Cardiac septum (tissue), 1 donor: ENCODE measurements at places on chromosomes 3 and 15. TPM values are rescaled to one million over a fixed set of nuclear protein-coding genes. Genes with fewer than 3 reads are reported as not detected.

The RBP2 gene
- total RNA-seq = not detected

The PLAAT1 gene
- 9.2 TPM for total RNA-seq

The GRK7 gene
- total RNA-seq = 0.08 TPM

The TM4SF18 gene
- 4.1 TPM for total RNA-seq

The COL7A1 gene
- 26.5 TPM for total RNA-seq

The SEMA6D gene
- total RNA-seq = 9.9 TPM

The VGLL4 gene
- 40.7 TPM for total RNA-seq

DNA sequence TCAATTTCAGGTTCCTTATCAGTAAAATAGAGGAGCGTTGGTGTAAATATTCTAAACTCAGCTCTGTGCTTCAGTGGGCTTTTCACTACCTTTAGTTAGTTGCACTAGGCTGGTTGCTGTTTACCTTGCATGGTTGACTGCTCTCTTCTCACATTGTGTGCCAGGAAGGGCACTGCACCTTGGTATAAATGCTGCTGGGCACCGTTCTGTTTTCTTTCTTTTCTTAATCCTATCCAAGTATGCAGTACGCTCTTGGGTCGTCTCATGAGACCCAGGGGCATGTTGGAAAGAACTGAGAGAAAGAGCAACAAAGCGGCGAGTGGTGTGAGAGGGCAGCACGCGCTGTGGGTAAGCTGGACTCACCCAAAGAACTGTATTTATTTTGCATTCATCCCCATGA is 22.4 kb downstream of the KCNMB2 start:
- no peak for DNase-seq

- no peak for DNase-seq
Measured at GRCh38 chr15:76164602-76165001, 104.8 kb downstream of the TMEM266 start.

GRCh38 chr3:42898896-42899675 is 6.9 kb upstream of the ZNF662 start:
- no peak for DNase-seq

- no peak for DNase-seq
Measured at GRCh38 chr3:100069472-100069871, 44.8 kb downstream of the FILIP1L start.

DNA sequence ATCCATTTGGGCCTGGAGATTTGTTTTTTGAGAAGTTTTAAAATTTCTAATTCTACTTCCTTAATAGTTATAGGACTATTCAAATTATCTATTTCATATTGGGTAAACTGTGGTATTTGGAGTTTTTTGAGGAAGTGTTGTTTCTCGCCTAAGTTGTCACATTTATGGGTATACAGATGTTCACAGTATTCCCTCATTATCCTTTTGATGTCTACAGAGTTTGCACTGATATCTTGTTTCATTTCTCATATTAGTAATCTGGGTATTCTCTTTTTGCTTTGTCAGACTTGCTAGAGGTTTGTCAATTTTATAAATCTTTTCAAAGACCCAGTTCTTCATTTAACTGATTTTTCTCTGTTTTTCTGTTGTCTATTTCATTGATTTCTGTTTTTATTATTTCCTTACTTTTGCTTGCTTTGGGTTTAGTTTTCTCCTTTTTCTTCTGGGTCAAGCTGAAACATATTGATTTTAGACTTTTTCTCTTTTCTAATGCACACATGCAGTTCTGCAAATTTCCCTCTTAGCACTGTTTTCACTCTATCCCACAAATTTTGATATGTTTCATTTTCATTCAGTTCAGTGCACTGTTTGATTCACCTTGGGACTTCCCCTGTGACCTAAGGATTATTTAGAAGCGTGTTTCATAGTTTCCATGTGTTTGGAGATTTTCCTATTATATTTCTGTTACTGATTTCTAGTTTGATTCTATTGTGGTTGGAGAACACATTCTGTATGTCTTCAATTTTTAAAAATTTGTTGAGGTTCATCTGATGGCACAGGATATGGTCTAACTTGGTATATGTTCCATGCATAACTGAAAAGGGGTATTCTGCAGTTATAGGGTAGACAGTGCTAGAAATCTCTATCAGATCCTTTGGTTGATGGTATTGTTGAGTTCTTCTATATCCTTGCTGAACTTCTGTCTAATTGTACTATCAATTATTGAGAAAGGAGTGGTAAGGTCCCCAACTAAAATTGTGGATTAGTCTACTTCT is 79.6 kb downstream of the SUMF1 start:
- DNase-seq = no peak

GRCh38 chr15:66578286-66578875 is 12.6 kb upstream of the LCTL start:
- no peak for DNase-seq

GRCh38 chr3:126053513-126053912 is 30.4 kb downstream of the SLC41A3 start:
- DNase-seq = no peak

DNA sequence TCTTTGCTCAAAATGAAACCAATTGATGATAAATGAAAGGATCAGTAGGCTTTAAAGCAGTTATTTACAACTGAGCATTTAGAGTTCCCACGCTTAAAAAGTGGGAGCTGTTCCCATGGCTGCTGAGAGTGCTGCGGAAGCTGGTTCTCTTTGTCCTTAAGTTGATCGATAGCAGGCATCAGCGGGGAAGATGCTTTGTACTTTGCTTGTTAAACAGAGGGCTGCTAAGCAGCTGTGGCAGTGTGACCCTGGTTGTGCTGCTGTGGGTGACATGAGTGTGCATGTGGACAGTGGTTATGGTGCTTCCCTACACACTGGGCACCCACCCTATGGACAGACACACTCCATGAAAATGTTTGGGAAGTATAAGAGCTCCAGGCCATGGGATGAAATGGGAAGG is 96.3 kb downstream of the PTPRG start:
- no peak for DNase-seq

DNA sequence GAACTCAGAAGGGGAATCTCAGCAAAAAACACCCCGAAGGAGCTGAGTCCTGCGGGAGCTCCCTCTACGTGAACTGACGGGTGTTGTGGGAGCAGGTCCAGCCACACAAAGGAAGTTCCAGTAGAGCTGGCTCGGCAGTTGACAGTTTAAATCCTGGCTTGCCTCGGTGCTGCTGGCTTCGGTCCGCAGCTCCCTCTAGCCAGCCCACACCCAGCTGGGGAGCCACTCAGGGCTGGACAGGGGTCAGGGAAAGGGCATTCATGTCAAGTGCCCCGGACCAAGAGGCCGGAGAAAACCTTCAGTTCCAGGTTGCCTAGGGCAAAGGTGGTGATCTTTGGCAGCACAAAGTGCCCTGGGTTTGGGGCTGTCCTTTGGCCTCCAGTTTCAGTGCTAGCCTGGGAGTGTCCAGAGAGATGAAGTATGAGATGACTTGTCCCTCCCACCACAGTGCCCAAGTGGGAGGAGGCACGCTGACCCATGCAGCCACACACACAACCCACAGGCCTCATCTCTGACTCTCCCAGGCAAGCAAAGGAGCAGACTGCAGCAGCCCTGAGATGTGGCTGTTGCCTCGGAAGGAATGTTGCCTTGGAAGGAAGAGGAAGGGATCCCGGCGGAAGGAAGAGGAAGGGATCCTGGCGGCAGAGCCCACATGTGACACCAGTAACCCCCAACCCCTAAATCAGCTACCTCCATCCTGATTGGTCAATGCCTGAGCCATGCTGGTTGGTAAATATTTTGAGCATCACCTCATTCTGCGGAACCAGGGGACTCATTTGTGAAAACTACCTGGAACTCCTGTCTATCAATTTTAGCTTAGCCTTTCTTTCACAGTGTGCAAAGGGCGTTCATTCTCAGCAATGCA is 13.9 kb upstream of the ANPEP start:
- peak; percentile 82 for DNase-seq

DNA sequence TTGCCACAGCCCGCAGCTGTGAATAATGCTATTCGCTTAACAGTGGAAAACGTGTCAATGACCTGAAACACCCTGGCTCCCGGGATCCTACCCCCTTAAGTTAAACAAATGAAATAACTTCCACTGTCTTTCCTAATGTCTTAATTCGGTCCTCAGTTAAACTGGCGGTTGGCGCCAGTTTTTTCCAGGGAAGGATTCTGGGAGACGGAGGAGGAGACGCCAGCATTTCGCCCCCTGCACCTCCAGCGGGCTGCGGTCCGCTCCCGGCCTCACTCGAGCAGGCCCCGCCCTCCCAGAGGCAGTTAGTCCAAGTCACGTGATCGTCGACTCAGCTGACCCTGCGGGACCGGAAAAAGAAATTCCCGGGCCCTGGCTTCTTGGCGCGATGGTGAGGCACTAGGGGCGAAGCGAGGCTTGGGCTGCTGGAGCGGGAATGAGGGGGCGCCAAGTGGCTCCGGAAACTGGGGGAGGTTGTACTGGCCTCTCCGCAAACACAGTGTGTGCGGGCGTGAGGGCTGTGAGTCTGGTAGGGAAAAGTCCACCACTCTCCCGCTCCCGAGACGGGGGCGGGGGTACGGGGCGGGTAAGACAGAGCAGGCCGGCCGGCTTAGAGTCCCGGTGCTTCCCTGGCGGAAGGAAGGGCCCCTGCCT is at the start of gene COMMD4:
COMMD4 (plus strand) TSS at position 359 of the 651 bp plus-strand sequence; CDS start at position 386, 27 bp downstream.
- DNase-seq = peak; percentile 97
